ENCODE measurements at places on chromosomes 11 and 22. TPM values are rescaled to one million over a fixed set of nuclear protein-coding genes. Genes with fewer than 3 reads are reported as not detected.

DNA sequence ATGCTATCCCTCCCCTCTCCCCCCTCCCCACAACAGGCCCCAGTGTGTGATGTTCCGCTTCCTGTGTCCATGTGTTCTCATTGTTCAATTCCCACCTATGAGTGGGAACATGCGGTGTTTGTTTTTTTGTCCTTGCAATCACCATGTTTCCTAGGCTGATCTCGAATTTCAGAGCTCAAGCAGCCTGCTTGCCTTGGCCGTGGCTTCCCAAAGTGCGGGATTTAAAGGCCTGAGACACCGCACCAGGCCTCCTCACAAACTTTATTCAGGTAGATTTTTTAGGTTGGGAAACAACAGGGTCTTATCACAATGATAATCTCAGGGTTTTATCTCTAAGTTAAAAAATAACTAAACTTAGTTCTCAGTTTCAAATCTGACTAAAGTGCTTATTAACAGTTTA, 125.4 kb downstream of the LUZP2 start:
- no peaks in the 10 kb centered on the region for H3K36me3 ChIP-seq
- H3K27ac ChIP-seq = no peak overlapping the region
- no peak overlapping the region for H3K4me3 ChIP-seq
- no peaks in the 10 kb centered on the region for H3K4me1 ChIP-seq
- no peak for DNase-seq
- H3K27me3 ChIP-seq = no peaks in the 10 kb centered on the region

DNA sequence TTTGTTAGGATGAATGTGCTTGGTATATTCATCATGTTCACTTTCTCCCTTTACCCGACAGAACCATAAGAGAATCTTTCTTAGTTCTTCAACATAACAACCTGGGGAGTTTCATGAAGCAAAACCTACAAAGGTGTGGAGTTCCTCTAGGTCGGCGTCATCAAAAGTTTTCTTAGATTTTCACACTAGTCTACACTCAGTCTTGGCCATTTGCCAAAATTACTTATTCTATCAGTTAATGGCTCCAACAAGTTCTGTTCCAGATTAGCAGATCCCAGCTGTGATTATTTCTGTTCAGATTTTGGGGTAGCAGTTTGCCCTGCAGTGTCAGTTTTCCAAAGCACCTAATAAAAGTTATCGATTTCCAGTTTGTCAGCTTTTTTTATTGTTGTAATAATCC, 935.8 kb upstream of the RAG2 start:
- no peaks in the 10 kb centered on the region for H3K36me3 ChIP-seq
- no peak overlapping the region for H3K4me3 ChIP-seq
- no peak for DNase-seq

- no peak overlapping the region for H3K27ac ChIP-seq
- H3K36me3 ChIP-seq = no peaks in the 10 kb centered on the region
- DNase-seq = no peak
- no peak overlapping the region for H3K4me3 ChIP-seq
- H3K27me3 ChIP-seq = no peaks in the 10 kb centered on the region
Observed at GRCh38 chr22:46090036-46090591, 60.2 kb upstream of the PPARA start.

DNA sequence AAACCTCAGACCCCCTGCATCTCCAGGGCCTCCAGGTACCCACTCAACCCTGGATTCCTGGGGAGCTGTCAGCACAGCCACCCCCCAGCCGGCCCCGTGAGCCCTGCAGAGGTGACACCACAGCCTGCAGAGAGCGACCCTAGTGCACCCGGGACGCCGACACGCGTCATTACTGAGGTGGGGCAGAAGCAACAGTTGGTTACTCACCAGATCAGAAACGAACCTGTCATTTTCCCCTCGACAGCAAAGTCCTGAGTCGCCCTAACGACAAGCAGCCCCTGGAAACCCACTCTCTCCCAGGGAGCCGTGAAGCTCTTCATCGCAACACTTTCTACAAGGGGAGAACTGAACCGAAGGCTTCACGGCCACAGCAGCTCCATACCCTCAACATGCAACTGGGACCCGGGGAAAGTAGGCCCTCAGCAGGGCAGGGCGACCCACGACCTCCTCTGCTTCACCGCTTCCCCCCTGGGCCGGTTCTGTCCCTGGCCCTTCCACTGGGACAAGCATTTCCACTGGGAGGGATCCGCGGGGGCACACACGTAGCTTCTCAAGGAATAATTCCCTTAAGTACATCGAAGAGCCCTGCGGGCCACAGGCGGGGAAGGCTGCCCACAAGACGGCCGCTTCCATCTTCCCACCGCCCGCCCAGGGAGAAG, 1.6 kb downstream of the BRD1 start:
- H3K4me3 ChIP-seq = peak overlapping the region; percentile 96
- H3K27me3 ChIP-seq = no peaks in the 10 kb centered on the region
- H3K4me1 ChIP-seq = peaks cover 22% of the 10 kb centered on the region
- peak; percentile 67 for DNase-seq
- peak overlapping the region; percentile 95 for H3K27ac ChIP-seq

GRCh38 chr11:112785719-112786118, 175.5 kb upstream of the NCAM1 start:
- H3K27ac ChIP-seq = no peak overlapping the region
- H3K4me3 ChIP-seq = no peak overlapping the region
- no peaks in the 10 kb centered on the region for H3K4me1 ChIP-seq
- DNase-seq = no peak

- H3K4me3 ChIP-seq = no peak overlapping the region
- DNase-seq = peak; percentile 72
- peaks cover 6% of the 10 kb centered on the region for H3K4me1 ChIP-seq
Observed at GRCh38 chr22:39592081-39593065, 21.8 kb downstream of the CACNA1I start.

GRCh38 chr11:5847711-5848110, 6.0 kb upstream of the OR52E6 start:
- H3K36me3 ChIP-seq = no peaks in the 10 kb centered on the region
- H3K27ac ChIP-seq = no peak overlapping the region
- no peaks in the 10 kb centered on the region for H3K4me1 ChIP-seq
- no peaks in the 10 kb centered on the region for H3K27me3 ChIP-seq
- DNase-seq = no peak
- no peak overlapping the region for H3K4me3 ChIP-seq

DNA sequence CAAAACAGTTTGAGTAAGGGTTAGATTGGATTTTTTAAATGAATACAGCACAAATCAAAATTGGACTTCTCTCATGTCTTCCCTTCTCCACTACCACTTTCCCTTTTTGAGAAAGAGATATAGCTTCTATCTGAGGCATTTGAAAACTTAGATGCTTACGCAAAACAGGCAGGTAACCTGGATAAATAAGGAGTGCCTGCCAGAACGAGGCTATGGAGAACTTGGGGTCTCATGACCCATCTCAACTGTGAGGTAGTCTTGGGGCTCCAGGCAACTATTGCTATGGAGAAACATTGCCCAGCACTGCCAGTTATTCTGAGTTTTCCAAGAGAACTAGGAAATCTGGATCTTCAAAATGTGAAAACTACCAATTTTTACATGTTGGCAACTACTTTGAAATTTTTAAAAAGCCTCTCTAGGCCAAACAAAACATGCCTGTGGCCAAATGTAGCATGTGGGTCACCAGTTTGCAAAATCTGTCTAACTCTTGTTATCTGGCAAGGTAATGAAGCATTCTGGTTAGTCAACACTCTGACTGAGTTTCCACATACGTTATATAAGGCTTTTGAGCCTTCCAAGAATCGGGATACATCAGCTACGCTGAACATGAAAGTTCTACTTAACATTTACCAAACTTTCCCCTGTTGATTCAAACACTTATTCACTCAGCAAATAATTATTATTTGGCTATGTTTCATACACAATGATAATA, 752.7 kb downstream of the KCNA4 start:
- H3K4me1 ChIP-seq = no peaks in the 10 kb centered on the region
- H3K27me3 ChIP-seq = no peaks in the 10 kb centered on the region

DNA sequence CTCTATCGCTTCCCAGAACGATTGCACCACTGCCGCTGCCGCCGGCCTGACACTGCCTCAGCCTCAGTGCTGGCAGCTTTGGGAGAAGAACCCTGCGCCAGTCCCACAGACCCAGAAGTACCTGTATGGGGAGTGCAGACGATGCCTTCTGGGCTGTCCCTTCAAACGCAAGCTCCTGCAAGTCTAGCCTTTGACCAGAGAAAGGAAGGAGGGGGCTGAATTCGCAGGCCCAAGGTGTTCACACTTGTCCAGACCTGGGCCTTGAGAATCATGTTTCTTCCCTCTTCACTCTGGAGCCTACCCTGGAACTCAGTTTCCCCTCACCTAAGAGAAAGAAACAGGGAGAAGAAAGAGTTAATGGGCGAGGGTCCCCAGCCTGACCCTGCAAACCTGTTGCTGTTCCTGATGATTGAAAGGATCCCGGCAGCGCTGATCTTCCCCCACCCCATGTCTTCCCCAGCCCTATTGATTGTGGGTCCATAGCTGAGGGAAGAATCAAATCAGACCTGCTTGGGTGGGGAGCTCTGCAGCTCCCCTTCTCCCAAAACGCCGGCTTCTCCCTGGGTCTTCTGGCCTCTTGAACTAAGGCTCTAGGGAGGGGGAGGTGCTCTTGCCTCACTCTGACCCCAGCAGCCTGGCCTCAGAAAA, 786 bp upstream of the MCAM start:
- no peak overlapping the region for H3K4me3 ChIP-seq
- H3K36me3 ChIP-seq = no peaks in the 10 kb centered on the region
- peaks cover 42% of the 10 kb centered on the region for H3K27me3 ChIP-seq
- no peak overlapping the region for H3K27ac ChIP-seq

- peaks cover 19% of the 10 kb centered on the region for H3K4me1 ChIP-seq
- peak overlapping the region; percentile 40 for H3K27ac ChIP-seq
- no peaks in the 10 kb centered on the region for H3K27me3 ChIP-seq
- DNase-seq = no peak
Observed at GRCh38 chr22:46085828-46086576, 64.3 kb upstream of the PPARA start.

- no peaks in the 10 kb centered on the region for H3K36me3 ChIP-seq
- peaks cover 7% of the 10 kb centered on the region for H3K27me3 ChIP-seq
- DNase-seq = peak; percentile 65
- H3K27ac ChIP-seq = no peak overlapping the region
- no peak overlapping the region for H3K4me3 ChIP-seq
- H3K4me1 ChIP-seq = no peaks in the 10 kb centered on the region
Observed at GRCh38 chr22:22748297-22748743, 103.9 kb downstream of the GGTLC2 start.

DNA sequence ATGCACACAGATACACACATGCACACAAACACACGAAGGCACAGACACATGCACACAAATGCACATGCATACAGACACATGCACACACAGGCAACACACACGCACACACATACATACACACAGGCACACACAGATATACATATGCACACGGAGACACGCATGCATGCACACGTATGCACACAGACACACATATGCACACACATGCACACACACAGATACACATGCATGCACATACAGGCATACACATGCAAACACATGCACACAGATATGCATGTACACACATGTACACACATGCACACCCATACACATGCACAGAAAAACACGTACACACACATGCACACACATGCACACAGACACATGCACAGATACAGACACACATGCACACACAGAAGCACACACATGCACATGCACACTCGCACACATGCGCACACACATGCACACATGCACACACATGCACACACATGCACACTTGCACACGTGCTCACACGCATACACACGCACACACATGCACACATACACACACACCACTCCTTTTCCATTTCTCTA, 70.8 kb upstream of the ALDH3B2 start:
- H3K27me3 ChIP-seq = no peaks in the 10 kb centered on the region
- no peaks in the 10 kb centered on the region for H3K36me3 ChIP-seq
- H3K4me3 ChIP-seq = no peak overlapping the region
- DNase-seq = no peak
- no peak overlapping the region for H3K27ac ChIP-seq
- H3K4me1 ChIP-seq = no peaks in the 10 kb centered on the region

- no peaks in the 10 kb centered on the region for H3K27me3 ChIP-seq
- H3K36me3 ChIP-seq = no peaks in the 10 kb centered on the region
- DNase-seq = no peak
- H3K4me1 ChIP-seq = no peaks in the 10 kb centered on the region
- H3K27ac ChIP-seq = no peak overlapping the region
Observed at GRCh38 chr11:99522467-99523173, 501.9 kb downstream of the CNTN5 start.

DNA sequence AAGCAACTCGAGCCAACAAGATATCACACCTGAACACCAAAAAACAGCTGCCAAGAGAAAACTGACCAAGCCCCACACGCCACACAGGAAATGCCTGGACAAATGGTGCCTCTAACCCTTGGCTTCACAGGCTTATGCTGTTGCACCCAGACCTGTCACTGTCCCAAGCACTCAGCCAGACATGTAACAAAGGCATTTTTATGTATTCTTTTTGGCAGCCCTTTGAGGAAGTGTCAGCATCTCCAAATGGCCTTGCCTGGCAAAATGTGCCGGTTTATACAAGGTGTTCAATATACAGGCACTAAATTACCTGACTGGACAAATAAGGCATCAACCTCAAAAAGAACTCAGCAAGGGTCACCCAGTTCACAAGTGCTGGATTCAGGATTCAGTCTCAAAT, 6.1 kb downstream of the HDHD5 start:
- no peak overlapping the region for H3K4me3 ChIP-seq
- H3K27ac ChIP-seq = no peak overlapping the region
- H3K36me3 ChIP-seq = no peaks in the 10 kb centered on the region
- H3K27me3 ChIP-seq = no peaks in the 10 kb centered on the region
- peaks cover 9% of the 10 kb centered on the region for H3K4me1 ChIP-seq

DNA sequence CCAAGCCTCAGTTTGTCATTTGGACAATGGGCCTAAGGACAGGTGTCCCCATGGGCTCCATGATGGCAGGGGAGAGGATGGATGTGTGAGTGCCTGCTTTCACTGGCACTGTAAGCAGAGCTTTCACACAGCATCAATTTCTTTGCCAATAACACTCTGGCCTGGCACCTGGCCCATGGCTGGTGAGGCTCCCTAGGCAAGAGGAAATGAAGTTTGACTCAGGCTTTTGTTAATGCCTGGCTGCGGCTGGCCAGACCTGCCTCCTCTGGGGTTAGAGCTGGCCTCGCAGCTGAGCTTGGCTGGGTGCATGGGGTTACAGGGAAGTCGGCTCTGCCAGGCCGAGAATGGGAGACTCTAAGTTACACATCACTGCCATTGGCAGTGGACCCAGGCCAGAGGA, 30.0 kb upstream of the SEZ6L start:
- no peaks in the 10 kb centered on the region for H3K27me3 ChIP-seq
- H3K4me3 ChIP-seq = no peak overlapping the region
- no peaks in the 10 kb centered on the region for H3K4me1 ChIP-seq
- no peak for DNase-seq
- H3K27ac ChIP-seq = no peak overlapping the region
- H3K36me3 ChIP-seq = no peaks in the 10 kb centered on the region

DNA sequence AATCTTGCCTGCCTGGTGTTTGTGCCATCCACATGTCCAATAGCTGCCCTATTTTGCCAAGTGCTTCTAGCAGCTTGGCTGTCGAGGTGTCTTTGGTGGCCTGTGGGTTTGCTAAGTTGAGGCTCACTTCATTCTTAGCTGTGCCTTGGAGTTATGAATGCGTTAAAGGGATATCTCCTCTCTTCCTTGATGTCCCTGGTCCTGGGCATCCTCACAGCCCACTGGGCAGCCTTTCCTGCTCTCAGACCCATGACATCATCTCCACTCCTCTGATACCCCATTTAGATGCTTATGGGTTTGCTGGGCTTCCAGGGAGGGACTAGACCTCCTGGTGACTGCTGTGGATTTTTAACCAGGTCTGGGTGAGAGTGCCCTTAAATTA, 1.3 kb downstream of the LDLRAD3 start:
- peak overlapping the region; percentile 59 for H3K4me3 ChIP-seq
- H3K36me3 ChIP-seq = no peaks in the 10 kb centered on the region
- DNase-seq = no peak
- no peak overlapping the region for H3K27ac ChIP-seq
- peaks cover 5% of the 10 kb centered on the region for H3K4me1 ChIP-seq

ARHGEF17 gene
- 35.6 TPM for total RNA-seq

MN1 gene
- 3.2 TPM for total RNA-seq
